T-cell (primary cell): ENCODE measurements at places on chromosomes 3 and 15. TPM values are rescaled to one million over a fixed set of nuclear protein-coding genes. Genes with fewer than 3 reads are reported as not detected.

GRCh38 chr3:54296531-54296930, 174.2 kb downstream of the CACNA2D3 start:
- no peak for DNase-seq

DNA sequence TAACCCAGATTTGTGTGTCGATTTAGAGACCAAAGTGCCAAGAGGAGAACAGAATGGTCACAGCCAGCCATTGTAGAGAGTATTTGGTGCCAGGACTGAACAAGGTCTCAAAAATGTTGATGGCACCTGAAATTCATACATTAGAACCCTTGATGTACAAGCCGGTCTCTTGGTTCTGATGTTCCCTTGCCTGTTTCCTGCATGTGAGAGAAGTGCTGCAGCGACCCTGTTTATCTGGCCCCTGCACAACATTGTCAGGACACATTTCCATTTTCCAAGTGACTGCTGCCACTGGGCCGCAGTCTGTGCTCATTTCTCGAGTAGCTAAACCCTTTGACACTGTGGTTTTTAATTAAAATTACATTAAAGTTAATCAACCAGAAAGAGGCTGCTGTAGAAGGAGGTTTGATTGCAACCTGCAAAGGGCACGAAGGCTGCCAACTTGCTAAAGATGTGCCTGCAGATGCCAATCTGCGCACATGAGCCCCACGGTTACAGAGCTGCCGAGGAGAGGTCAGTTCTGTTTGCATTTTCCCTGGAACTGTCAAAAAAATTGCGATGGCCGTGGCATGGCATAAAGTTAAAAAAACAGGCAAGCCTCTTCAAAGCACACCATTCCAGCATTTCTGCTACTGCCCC, 136.4 kb upstream of the CMC1 start:
- DNase-seq: no peak

GRCh38 chr15:78810362-78811123, 721 bp downstream of the ADAMTS7 start:
- DNase-seq: no peak

- DNase-seq: no peak
These were observed 60.8 kb upstream of the HES1 start for GRCh38 chr3:194075088-194075615.

- no peak for DNase-seq
These were observed 302.9 kb upstream of the SUCLG2 start for GRCh38 chr3:67957268-67957667.

- DNase-seq: no peak
These were observed 67.3 kb downstream of the HMCES start for GRCh38 chr3:129345971-129346370.

DNA sequence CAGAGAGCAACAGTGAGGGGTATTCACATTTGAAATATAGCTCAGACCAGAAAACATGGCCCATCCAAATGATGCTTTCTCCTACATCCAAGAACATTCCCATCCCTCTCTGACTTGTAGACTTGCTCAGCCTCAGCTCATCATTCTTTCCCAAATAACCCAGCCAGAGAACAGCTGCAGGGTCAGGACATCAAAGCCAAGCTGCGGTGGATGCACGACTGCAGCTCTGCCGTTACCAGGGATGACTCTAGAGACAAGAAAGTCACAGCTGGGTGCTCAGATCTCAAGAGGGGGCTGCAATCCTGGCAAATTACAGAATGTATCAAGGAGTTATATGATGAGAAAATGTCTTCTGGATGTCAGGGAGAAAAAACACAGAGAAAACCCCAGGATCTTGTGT, 944.3 kb downstream of the NTRK3 start:
- no peak for DNase-seq

GRCh38 chr15:90840954-90841353, 27.4 kb upstream of the FURIN start:
- no peak for DNase-seq

DNA sequence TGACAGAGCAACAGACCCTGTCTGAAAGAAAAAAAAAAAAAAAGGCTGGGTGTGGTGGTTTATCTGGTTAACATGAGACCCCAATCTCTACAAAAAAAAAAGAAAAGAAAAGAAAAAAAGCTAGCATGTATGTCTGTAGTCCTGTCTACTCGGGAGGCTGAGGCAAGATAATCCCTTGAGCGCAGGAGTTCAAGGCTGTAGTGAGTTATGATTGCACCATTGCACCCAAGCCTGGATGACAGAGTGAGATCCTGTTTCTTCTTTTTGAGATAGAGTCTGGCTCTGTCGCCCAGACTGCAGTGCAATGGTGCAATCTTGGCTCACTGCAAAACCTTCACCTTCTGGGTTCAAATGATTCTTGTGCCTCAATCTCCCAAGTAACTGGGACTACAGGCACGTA, 8.4 kb upstream of the DHX30 start:
- DNase-seq: no peak

GRCh38 chr15:48645558-48646330, at the start of gene FBN1:
FBN1 (minus strand) TSS chr15:48645709; CDS start chr15:48644769, 940 bp downstream.
- DNase-seq: no peak

TP63 gene
- total RNA-seq: 0.35 TPM

B3GALNT1 gene
- 0.54 TPM for total RNA-seq

CILP gene
- total RNA-seq: 0.67 TPM

TM6SF1 gene
- total RNA-seq: 1.0 TPM

ZDHHC23 gene
- 7.1 TPM for total RNA-seq
